ENCODE measurements at places on chromosomes 2 and 18.

GRCh38 chr18:22844190-22844589 is 88.9 kb upstream of the RBBP8 start:
- no peak for DNase-seq

- DNase-seq, result no peak
These were observed 63.3 kb upstream of the NEDD4L start for GRCh38 chr18:57980573-57981307.

- no peak for DNase-seq
These were observed 20.0 kb downstream of the SMC6 start for GRCh38 chr2:17733599-17733998.

DNA sequence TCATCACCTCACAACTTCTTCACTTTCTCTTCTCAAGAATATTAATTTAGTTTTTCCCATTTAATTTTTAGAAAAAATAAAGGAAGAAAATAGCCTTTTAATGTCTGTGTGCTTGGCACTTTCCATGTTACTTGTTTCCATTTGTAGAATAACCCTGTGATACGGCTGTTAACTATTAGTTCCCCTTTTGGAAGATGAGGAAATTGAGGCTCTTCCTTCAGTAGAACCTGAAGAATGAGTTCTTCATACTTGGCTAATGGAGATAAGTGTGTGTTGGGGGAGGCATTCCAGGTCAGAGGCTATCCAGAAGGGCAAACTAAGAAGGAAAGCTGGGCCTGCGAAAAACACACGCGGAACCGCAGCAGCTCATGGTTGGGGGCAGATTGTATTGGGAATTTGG is 38.3 kb downstream of the ZNF532 start:
- DNase-seq, result no peak

GRCh38 chr2:121596221-121597080 is 52.8 kb downstream of the CLASP1 start:
- no peak for DNase-seq

GRCh38 chr2:11050565-11050964 is 104.7 kb upstream of the SLC66A3 start:
- no peak for DNase-seq

DNA sequence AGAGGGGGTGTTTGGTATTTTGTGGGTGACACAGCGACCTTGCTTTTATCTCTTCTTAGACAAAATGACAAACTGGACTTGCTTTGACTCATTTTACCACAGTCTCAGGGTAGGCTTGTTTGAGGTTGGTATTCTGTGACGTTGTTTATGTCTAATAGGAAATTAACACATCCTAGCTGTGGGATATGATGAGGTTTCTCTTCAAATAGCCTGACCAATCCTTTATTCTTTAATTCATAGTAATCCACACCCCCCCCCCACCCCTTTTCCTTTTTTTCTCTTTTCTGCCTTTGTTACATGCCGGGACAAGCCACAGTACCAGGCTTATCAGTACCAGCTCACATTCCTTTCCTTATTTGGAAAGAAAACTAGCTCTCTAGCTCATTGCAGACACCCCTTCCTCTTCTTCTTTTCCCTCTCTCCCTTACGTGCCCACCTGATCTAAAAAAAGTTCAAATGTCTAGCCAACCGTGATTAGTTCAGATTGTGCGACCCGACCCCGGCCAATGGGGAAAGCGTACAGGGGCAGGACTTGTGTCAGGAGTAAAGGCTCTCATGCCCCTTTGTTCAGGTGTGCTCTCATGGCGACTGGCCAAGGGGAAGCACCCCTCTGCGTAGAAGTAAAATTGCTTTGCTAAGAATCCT is 52.2 kb upstream of the PTPRM start:
- no peak for DNase-seq

- no peak for DNase-seq
These were observed 52.1 kb downstream of the ZBTB7C start for GRCh38 chr18:48356909-48357631.

DNA sequence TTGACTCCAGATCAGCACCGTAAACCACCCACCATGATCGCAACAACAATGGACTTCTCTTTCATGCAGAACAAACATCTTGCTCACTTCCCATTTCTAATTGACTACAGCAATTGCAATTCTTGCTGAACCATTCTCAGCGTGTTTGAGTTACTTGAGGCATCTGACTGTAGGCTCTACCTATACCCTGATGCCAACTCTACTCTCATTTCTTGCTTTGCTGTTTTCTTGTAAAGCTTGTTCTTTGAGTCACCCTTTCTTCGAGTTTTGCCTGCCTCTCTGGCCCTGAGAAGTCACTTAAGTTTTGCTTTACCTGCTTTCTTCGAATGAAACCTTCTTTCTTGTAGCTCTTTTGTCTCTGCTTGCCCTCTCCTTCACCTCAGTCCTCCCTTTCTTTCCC is 160.5 kb upstream of the RND3 start:
- DNase-seq, result no peak

DNA sequence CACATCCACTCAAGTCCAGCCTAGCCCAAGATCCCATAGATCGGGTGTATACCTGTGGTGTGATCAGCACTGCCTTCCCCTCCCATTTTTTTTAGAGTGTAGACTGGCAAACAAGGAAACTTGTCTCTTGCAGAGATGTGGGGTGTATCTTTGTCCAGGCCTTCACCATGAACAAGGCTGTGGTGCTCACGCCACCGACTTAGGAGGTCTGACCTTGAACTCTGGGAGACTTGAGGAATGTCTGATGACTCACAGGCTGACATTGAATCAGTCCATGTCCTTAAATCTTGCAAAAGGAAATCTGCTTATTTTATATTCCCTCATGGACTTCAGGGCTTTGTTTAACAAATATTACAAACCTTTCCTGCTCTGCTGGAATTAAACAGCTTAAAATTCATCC is 4.5 kb upstream of the CTIF start:
- DNase-seq, result no peak

DNA sequence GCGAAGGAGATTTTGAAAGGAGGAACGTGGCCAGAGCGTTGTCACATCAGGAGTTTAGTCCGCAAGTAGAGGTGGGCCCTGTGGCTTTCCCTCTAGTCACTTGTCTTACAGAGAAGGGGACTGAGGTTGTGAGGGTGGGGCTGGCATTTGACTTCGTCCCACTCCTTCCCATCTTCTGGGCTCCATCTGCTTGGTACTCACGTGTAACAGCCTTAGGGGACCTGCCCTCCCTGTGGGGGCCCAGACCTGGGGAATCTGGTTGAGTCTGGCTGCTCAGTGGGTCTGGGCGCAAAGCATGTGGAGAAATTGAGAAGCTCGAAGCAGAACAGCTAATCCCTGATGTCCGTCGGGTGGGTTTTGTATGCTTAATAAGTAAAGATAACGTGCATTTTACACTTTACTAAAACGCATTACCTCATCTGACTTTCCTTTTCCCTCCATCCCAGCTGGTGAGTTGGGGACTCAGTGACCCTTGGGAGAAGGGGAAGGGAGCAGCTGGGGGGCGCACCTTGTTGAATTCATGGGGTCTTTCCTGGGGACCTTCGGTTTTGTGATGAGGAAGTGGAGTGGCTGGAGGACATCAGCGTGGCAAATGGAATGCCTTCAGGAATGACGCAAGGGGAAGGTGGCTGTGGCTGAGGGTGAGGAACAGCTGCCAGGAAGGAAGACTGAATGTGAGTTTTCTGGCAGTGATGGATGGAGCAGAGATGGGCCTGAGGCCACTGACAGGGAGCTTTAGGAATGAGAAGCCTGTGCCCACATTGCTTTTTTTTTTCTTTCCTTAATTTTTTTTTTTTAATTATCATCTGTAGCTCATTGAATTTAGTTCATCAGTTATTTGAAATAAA is 44.8 kb downstream of the ASAP2 start:
- no peak for DNase-seq

- DNase-seq, result no peak
These were observed 13.3 kb downstream of the CD28 start for GRCh38 chr2:203719456-203720410.

DNA sequence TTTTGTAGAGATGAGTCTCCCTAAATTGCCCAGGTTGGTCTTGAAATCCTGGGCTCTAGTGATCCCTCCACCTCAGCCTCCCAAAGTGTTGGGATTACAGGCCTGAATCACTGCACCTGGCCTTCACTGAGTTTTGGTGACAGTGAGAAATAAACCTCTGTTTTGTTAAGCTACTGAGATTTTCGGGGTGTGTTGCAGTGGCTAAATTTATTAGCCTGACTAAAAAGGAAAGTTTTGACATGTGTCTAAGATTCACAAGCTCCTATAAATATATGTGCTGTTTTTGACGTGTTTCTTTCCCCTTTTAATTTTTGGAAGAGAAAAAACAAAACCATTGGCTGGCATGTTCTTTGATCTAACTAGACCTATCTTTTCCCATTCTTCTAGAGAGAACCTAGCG is 190.5 kb upstream of the MC4R start:
- DNase-seq, result no peak

DNA sequence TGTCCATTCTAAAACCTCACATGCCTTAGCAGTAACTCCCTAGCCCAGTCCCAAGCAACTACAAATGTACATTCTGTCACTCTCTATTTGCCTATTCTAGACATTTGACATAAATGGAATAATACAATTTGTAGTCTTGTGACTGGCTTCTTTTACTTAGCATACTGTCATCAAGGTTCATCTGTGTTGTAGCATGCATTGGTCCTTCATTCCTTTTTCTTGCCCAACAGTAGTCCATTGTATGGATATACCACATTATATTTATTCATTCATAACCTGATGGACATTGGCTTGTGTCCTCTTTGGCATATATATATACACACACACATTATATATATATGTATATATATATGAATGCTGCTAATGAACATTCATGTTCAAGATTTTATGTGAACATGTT is 2.2 kb upstream of the MFSD2B start:
- DNase-seq, result no peak

DNA sequence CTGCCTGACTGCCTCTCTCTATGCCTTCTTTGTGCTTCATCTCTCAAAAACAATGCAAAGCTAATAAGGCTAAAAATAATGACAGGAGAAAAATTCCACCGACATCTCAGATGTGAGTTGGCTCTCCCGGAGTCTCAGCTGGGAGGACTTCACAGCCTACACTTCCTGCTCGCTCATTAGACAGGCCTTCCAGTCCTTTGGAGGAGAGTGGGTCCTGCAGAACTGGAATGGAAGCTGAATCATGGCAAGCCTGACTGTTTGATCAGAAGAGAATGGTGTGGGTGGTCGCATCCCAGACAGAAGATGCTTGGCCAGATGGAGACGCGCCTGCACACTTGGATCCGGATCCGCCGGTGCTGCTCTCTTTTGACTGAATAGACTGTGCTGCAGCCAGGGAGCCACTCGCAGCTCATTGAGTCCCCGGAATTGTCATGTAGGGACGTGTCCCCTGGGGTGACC is 49.7 kb downstream of the TRIB2 start:
- DNase-seq, result no peak

GRCh38 chr18:79698668-79699335 is 19.2 kb downstream of the CTDP1 start:
- no peak for DNase-seq

GRCh38 chr2:236092714-236093113 is 75.5 kb downstream of the GBX2 start:
- DNase-seq, result no peak

GRCh38 chr18:37619964-37620363 is 54.4 kb upstream of the CELF4 start:
- DNase-seq, result no peak

DNA sequence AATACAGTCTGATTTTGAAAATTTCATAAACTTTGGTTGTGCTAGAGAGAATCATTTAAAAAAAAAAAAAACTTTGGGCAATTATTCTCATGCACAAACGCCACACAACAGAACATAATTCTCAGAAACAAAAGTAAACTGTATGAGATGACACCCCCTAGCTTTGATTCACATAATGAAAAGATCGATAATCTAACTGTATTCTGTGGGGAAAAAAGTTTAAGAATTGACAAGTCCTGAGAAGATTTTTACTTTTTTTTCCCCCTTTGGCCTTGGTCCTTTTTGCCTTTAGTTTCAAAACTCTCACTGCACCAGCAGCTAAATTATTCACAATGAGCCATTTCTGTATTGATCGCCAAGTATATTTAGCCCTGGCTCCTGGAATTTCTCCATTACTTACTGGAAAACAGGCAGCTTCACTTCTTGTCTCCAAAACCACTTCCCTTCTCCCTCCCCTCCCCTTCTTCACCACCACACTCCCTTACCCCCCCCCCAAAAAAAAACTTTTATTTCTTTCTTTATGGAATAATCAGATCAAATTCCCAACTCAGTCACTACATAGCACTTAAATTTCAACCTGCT is 2.0 kb downstream of the IKZF2 start:
- DNase-seq, result no peak

DNA sequence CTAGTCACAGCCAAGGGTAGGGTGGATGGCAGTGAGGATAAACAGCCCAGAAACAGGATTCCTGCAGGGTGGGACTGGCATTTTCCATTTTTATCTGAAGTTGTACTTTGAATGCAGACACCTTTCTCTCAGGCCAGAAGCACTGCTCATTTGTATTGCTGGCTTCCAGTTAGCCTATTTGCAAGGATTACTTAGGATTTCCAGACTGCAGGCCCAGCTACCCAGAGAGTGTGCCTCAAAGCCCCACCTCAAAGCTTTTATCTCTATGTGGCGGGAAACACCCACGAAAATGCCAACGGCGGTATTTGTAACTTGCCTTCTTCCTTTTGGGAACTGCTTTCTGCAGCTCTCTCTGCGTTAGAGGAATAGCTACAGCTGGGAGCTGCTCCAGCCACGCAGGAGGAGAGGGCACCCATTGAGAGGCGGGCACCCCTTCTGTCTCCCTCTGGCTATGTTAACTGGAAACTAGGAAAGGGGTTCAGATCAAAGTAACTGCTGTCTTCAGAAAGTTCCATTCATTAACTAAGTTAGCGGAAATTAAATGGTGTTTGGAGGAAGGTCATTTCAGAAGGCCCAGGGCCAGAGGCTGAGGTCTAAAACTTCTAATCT is 144.9 kb downstream of the TGIF1 start:
- DNase-seq, result no peak

GRCh38 chr18:7205346-7205745 is 25.5 kb upstream of the LRRC30 start:
- no peak for DNase-seq

- DNase-seq, result no peak
These were observed 954.1 kb downstream of the DSC3 start for GRCh38 chr18:30088238-30089015.

- no peak for DNase-seq
These were observed 10.8 kb downstream of the PROM2 start for GRCh38 chr2:95284886-95285541.

DNA sequence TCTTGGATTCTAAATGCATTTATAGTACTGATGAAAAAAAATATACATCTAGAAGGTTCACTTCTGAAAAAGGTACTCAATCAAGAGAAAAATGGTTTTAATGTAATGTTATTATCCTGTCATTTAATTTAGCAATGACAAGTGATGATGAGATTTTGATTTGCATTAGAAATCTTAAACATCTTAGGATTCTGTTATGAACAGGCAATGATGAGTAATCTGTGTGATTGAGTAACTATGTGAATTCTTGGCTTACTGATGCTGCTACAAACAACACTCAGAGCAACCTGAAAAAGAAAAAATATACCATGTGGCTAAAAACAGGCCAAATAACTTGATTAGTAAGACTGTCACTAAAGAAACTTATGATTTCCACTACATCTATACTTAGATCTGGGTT is 30.1 kb downstream of the RBKS start:
- no peak for DNase-seq

DNA sequence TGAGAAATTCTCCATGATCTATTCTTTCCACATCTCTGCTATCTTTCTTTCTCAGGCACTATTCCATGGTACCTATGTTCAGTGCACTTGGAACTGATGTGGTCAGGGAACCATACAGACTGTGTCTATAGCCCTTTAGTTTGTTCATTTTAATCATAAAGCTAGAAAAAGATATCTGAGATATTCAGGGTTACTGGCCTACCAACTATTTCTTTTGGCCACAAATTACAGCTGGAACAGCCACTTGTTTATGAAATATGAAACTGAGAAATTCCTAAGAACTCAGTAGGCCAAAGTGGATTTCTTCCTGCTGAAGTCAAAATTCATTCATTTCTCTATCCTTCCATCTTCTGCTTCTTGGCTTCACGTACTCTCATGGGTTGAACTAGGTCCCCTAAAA is 22.8 kb upstream of the LYPD1 start:
- DNase-seq, result no peak
